ENCODE measurements at places on chromosomes 7 and 10.

GRCh38 chr10:35096312-35096711, 6.2 kb upstream of the CUL2 start:
- DNase-seq = no peak

DNA sequence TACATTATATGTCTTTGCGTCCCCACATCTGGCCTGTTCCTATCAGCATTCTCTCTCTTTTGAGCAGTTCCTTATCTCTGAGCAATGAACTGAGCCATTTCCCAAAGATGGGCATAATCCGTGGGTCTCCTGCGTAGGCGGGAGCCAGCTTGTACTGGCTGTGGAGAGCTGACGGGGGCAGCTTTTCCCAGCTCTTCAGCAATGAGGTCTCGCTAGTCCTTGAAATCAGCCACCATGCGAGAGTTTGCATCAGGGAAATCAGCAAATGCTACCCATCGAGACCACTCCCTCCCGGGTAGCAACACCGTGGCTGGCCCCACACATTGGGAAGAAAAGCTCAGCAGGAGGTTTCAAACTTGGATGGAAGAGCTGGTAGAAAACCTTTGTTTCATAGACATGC, 51.9 kb upstream of the FAM180A start:
- DNase-seq = no peak

DNA sequence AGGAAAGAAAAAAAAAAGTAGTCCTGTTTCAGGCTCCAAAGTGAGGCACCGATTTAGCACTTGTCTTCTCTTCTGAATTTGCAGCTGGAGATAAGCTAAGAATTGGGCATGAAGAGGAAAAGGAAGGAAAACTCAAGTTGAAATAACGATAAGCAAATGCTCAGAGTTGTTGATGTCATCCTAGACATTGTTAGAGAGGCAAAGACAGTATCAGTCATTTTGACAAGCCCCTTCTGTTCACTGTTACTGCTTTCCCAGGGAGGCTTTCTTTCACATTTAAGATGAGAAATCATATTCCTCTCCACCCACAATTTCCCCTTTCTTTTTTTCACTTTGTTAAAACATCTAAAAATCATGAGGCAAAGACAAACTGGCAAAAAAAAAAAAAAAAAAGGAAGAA, 41.8 kb downstream of the SORCS1 start:
- no peak for DNase-seq

DNA sequence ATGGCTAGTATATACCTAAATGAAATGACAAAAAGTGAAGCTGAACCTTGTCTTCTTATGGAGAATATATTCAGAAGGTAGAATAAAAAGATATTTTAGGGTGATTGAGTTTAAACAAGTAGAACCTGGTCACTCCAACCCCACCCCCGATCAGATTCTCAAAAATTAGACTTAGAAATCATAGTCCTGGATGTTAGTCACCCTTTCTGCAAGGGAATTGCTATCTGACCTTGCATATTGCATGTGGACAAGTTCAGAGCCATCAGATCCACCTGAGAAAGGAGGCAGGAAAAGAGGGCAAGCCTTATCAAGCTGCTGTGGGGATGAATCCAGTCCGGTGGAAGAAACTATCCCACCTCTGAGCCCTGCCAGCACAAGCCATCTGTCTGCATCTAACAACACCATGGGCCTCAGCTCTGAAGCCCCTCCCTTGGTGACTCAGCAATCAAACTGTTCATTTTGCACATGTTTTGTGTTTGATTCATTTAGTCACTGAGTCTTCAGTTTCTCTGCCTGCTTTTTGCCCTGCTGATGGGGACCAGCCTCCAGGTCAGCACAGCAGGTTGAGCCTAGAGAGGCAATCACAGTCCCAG, 727.3 kb downstream of the AUTS2 start:
- DNase-seq = no peak

DNA sequence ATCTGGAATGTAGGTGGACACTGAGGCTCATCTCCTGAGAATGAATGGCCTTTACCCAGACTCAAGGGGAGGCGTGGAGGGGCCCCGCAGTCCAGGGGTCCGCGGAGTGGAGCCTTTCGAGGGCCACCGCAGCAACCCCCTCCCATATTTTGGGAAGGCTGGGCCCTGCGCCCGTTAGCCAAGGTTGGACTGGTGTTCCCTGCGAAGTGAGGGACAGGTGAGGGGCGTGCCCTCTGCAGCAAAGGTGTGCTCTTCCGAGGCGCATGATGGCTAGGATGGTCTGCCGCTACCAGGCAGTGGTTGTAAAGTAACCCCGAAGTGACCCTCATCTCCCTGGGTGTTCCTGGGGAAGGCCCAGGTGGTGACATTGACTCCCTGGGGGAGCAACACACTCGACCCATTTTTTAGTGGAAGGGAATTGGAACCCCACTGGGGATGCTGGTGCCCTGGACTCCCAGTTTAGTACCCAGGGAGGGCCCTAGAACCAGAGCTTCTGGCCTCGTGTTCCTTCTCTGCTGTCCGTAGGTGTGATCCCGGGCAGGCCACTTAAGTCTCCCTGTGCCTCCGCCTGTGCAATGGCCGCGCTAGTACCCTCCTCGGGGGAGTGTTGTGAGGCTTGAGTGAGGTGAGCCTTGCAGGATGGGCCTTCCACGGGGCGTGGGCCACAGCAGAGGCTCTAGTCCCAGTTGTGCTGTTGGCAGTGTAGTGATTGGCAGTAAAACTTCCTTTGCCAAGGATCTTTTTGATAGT, 779 bp downstream of the FAM241B start:
- DNase-seq = no peak

DNA sequence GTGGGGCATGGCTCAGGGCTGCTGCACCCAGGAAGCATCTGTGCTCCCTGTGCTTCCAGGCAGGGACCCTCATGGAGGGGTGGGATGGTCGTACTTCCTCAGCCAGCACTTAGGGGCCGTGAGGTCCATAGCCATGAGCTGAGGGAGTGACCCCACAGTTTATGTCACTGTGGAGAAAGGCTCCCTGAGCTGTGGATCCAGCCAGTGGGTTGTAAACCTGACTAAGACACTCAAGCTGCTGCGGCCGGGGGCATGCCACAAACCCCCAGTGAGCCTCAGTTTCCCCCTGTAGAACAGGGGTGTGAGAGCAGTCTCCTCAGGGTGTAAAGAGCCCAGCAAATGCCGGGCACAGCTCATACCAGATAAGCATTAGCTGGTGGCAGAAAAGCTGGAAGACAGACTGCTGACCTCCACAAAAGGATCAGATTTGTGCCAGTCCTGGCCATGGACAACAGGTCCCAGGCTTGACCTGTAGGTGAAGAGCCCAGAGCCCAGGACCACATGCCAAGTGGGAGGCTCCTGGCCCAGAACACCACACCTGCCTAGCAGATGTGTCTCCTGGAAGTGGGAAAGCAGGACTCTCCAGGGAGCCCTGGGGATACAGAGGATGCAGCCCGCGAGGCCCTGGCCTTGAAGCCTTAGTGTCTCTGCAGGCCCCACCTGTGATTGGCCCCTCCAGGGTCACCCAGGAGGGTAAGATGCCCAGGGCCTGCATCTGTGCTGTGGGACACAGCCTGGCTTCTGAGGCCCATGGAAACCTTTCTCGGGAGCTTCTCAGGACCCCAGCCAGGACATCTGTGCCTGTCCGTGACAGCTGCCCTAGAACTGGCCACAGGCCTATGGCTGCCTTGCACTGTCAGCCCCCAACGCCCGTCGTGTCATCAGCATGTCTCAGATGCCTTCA, 78.1 kb upstream of the RET start:
- no peak for DNase-seq

DNA sequence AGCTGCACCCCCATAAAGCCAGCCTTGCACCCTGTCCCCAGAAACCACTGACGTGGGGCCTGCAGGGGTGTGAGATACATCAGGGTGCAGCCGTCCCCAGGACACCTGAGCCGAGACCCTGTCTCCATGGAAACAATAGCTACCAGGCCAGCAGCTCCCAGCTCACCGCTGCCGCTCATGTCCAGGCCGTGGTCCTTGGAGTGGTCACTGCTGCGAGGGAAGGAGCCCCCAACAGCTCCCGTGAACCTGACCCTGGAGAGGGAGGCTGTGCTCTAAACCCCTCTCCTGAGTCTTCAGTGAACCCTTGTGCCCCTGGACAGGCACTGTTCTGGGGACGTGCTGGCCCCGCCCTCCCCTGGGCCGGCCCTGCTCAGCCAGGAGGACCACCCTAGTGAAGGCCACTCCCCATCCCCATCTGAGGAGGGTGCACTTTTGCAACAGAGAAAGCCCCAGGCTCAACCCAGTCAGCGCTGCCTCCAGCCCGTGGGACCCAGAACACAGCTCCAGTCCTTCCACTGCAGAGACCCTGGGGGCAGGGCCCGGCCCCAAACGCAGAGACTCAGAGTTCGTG, 19.6 kb upstream of the INPP5A start:
- DNase-seq = no peak

DNA sequence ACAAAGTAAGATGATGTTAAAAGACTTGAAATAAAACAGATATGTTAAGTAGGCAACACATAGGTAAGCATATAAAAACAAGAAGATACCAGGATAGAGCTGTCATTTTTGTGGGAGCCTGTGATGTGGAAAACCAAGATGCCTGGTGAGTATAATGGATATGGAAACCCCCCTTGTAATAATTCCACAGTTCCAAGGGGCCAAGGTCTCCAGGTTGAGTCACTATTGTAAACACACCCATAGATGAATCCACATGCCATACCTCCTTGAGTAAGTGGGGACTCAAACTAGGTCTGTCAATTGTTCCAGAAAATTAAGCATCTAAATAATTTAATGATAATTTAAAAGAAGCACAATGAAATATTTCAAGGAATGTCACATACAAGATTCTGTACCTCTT, 15.9 kb downstream of the CAV1 start:
- DNase-seq = no peak

- no peak for DNase-seq
These were observed 140.7 kb upstream of the ANKRD1 start for GRCh38 chr10:91061608-91062007.

DNA sequence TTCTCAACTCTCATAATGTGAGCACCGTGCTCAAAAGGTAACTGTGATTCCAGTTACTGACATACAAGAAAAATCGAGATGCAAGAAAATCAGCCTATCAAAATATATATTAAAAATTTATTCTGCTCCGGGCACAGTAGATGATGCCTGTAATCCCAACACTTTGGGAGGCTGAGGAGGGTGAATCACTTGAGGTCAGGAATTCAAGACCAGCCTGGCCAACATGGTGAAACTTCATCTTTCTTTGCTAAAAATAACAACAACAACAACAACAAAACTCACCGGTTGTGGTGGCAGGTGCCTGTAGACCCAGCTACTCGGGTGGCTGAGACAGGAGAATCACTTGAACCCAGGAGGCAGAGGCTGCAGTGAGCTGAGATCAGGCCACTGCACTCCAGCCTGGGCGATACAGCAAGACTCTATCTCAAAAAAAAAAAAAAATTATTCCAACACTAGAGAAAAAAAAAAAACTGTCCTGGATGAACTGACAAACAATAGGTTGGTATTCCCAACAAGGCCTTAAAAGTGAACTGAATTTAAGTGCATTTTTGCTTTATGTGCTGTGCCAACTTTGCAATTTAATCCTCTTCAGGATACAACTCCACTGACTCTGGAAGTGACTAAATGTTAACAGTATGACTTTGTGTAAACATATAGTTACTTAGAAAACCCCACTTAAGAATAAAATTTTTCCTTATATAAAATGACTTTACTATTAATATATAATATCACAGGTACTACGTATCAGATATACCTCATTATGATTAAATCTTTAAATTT, 51.1 kb downstream of the JMJD1C start:
- DNase-seq = no peak

GRCh38 chr7:25781704-25782103, 370.3 kb upstream of the NFE2L3 start:
- no peak for DNase-seq

- DNase-seq = no peak
These were observed 1.9 kb upstream of the STX1A start for GRCh38 chr7:73721377-73721817.

DNA sequence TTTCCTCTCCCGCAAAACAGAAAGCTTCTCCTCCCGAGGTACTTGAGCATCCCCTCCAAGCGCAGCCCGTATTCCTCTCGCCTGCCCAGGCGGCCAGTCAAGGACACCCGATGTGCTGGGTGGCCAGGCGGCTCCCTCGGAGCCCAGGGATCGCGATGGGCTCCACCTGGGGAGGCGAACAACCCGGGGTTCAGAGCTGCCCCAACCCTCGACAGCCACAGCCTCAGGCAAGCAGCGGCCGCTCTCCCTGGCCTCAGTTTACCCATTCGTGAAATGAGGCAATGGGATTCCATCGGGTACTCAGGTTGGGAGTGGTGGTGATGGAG, 147.4 kb downstream of the CYP26A1 start:
- no peak for DNase-seq

Data from inflammatory macrophage (primary cell).